SJSA1 (cell line): ENCODE measurements at places on chromosomes 13 and 19. TPM values are rescaled to one million over a fixed set of nuclear protein-coding genes. Genes with fewer than 3 reads are reported as not detected.

TRPM4 gene
- total RNA-seq: 6.8 and 9.2 TPM in 2 replicates

TMEM238 gene
- total RNA-seq: not detected in 2 replicates

TEX101 gene
- not detected in 2 replicates for total RNA-seq

PRX gene
- 0.88 and 2.4 TPM in 2 replicates for total RNA-seq

ANKRD24 gene
- total RNA-seq: 0.05 and 0.09 TPM in 2 replicates

MRPL34 gene
- total RNA-seq: 35.1 and 69.4 TPM in 2 replicates

ZNF763 gene
- total RNA-seq: 0.18 TPM in 1 of 2 replicates, not detected in the other
